ENCODE measurements at places on chromosomes 4 and X.

DNA sequence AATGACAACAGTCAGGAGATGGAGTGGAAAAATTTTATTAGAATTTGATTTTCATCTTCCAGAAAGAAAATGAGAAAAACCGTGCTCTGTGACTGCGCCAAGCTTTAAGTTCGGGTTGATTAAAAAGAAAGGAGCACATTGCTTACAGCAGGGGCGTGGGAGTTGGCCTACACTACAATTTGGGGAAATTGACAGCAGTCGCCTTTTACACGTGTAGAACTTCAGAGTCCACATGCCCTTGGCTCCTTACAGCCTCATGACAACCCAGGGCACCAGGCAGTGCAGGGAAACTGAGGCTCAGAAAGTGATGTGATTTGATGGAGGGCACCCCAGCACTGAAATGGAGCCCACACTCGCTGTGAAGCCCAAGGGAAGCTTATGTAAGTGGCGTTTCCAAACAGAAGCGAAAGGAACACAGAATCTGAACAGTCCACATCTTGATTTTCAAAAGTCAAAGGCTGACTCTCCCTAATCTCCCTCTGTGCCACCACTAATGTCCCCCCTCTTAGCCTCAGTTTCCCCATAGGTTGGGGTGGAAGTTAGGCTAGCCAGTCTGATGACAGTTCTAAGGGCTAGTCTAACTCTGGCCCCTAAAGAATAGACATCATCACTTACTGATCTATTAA, 5.5 kb downstream of the PPP2R2C start:
- DNase-seq, result no peak

- DNase-seq, result no peak
These were observed 57.5 kb upstream of the SCOC start for GRCh38 chr4:140315970-140316369.

DNA sequence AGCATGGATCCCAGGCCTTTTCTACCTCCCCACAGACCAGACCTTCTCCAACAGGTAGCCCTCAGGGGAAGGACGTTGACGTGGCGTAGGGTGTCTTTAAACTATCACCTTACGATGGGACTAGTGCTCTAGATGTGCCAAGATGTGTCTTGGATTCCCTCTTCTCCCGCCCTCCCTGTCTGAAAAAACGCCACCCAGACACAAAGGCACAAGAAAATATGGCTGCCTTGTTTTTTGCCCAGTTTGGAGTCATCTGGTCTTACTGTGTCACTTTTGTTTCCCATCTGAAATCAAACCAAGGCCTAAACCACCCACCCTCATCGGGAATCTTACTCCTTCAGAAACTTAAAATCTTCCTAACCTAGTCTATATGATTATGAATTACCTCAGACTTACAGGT, 235.4 kb downstream of the OR13H1 start:
- no peak for DNase-seq

GRCh38 chr4:53816561-53816960, 225.3 kb upstream of the LNX1 start:
- peak; percentile 46 for DNase-seq

DNA sequence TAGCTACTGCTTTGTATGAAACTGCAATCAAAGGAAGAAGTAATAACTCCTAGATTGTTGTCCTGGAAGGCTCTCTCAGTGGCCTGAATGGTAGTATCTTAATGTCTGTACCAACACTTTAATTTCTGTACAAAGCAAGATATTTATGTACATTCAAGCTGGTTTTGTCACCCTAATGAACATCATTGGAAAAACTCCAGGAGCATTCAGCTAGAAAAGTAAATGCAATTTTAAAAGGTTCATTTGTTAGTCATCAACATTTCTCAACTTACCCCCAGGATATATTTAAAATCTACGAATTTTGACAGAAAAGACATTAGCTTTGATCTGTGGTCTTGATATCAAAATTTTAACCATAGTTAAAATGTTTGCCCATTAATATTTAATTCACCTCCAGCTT, 80.0 kb upstream of the FGF13 start:
- no peak for DNase-seq

GRCh38 chr4:89303814-89304388, 3.7 kb downstream of the GPRIN3 start:
- no peak for DNase-seq

GRCh38 chrX:153879741-153880439, 6.1 kb downstream of the L1CAM start:
- DNase-seq, result no peak

DNA sequence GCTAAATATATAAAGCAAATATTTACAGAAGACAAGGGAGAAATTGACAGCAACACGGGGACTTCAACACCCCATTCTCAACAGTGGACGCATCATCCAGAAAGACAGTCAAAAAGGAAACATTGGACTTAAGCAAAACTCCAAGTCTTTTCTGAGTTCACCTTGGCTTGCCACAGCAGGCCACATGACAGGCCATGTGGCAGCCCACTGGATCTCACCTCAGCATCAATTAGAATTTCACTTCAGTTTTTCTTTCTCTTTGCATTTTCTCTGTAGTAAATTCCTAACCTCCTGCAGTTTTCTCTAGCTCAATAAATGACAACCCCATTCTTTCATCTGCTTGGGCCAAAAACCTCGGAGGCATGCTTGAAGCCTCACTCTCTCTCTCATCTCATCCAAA, 12.4 kb downstream of the SMIM9 start:
- no peak for DNase-seq

- DNase-seq, result no peak
These were observed 18.7 kb downstream of the TMEM150C start for GRCh38 chr4:82543131-82543530.

GRCh38 chr4:125741825-125742452, 427.2 kb downstream of the FAT4 start:
- DNase-seq, result no peak

DNA sequence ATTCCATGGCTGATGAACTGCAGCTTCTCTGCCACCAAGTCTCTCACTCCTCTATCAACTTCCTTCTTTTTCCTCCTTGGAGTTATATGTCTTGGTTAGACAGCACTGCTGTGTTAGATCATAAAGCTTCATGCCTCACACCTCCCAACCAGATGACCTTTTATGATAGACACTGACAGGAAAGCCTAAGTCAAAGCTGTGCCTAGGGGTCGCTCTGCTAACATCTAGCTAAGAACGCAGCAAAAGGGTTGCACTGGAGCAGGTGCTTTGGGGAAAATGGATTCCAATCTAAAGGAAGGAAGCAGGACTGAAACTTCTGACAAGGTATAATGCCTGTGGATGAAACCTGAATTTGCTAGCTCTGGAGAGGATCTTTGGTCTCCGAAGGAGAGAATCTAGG, 509.7 kb downstream of the SMARCA1 start:
- no peak for DNase-seq

DNA sequence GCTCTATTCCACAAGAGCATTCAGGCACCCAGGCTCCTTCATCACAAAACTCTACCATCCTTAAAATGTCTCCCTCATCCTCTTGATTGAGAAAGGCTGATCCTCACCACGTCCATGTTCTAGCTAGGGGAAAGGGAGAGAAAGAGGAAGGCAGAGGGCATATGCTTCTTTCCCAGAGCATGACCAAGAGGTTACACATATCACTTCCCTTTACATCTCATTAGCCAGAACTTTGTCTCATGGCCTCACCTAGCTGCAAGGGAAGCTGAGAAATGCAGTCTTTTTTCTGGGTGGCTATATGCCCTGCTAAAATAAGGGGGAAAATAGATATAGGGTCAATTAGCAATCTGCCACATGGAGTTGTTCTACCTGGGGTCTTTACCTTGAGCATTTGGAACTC, 42.7 kb downstream of the LONRF3 start:
- no peak for DNase-seq

DNA sequence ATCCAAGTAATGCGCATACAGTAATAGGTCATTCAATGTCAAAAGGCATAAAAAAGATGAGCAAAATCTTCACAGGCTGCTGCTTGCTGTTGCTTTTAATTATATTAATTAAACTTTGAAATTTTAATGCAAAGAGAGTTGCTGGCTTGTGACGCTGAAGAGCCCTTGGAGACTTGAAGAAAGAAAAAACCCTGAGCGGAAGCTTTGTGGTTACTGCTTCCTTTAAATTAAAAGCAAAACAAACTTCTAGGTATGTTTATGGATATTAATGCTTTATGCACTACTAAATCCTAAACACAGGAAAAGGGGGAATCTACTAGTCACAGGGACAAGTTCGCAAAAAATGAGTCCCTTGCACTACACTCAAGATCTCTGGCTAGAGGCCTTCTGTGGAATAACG, 166.7 kb downstream of the ANTXR2 start:
- no peak for DNase-seq

- DNase-seq, result peak; percentile 91
These were observed 17.6 kb downstream of the FGFBP1 start for GRCh38 chr4:15920723-15921591.

- no peak for DNase-seq
These were observed 75.8 kb upstream of the TNIP3 start for GRCh38 chr4:121239951-121240350.

- DNase-seq, result no peak
These were observed 14.1 kb downstream of the GRK4 start for GRCh38 chr4:2977211-2978088.

DNA sequence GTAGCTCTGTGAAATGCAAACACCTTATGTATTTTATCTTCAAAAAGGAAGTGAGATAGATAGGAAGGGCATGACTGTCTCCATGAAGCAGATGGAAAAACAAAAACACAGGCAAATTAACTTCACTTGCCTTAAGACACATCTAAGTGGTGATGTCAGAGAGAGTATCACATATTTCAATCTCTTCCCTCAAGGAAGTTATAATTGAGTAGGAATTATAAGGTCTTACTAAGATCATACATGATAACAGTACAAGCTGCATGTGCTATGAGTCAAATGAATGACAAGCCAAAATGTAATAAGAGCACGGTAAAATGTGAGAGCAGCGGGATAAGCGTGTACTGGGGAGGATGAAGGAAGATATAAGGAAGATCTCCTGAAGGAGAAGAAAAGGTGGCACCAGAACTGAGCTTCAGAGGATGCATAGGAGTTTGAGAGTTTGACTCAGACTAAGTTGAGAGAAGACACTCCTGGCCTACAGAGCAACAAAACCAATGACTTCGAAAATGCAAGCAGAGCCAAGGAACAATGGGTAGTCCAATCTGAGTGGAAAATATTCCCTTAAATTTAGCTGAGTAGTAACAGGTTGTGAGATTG, 43.3 kb upstream of the GALNT7 start:
- no peak for DNase-seq

- no peak for DNase-seq
These were observed 1137.6 kb downstream of the C4orf33 start for GRCh38 chr4:130233377-130234047.

GRCh38 chrX:19772822-19773628, 114.4 kb downstream of the SH3KBP1 start:
- no peak for DNase-seq

DNA sequence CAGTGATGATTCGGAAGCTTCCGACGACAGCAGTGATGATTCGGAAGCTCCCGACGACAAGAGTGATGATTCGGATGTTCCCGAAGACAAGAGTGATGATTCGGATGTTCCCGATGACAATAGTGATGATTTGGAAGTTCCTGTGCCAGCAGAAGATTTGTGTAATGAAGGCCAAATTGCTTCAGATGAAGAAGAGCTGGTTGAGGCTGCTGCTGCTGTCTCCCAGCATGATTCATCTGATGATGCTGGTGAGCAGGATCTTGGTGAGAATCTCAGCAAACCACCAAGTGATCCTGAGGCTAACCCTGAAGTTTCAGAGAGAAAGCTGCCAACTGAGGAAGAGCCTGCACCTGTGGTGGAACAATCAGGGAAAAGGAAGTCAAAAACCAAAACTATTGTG, 14.2 kb downstream of the CXCR3 start:
- no peak for DNase-seq

DNA sequence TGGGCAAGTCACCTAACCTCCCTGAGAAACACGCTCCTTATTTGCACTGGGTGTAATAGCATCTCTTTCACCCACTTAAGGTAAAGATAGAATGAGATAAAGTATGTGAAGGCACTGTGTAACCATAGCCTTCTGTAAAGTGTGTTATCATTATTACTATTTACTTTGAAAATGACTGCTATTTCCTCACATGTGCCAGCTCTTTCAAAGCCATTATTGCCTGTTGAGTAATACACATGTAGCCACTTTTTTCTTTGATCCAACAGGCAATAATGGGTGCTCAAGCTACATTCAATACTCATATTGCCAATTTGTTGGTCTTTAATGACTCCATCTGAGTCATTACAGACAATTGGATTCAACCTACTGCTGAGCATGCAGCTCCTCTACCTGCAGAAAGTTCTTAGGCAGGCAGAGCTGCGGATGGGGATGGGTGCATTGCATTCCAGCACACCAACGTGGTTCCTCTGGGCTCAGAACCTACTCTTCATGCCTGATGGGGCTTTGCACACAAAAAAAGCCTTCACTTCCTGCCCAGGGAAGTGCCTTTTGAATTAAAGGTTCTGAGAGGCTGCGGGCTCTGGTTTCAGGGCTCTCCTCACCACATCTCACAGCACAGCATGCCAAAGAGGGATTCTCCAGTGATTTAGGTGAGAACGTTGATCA, 9.7 kb downstream of the PTCHD1 start:
- DNase-seq, result no peak

DNA sequence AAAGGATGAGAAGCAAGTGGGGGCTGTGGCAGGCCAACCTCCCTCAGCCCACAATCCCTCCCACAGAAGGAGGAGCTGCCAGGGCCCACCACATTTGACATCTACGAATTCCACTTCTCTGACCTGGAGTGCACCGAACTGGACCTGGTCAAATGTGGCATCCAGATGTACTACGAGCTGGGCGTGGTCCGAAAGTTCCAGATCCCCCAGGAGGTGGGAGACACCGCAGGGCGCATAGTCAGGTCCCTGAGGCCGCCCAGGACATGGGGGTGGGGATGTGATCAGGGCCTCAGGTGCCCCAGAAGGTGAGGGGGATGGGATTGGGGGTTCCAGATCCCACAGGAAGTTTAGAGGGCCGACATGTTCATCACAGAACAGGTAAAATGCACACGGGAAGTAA, 13.7 kb downstream of the ATP5ME start:
- DNase-seq, result no peak

- DNase-seq, result no peak
These were observed 618 bp downstream of the RBBP7 start for GRCh38 chrX:16869393-16870094.

- no peak for DNase-seq
These were observed 205.7 kb downstream of the CHIC2 start for GRCh38 chr4:53858744-53859143.

GRCh38 chr4:91436556-91436955, 867.2 kb upstream of the GRID2 start:
- no peak for DNase-seq

- no peak for DNase-seq
These were observed 131.7 kb upstream of the FAM47B start for GRCh38 chrX:34810916-34811315.

- DNase-seq, result no peak
These were observed 34.3 kb downstream of the SHROOM4 start for GRCh38 chrX:50779694-50780093.

- DNase-seq, result no peak
These were observed 102.1 kb downstream of the RELL1 start for GRCh38 chr4:37584071-37584470.

GRCh38 chr4:21507439-21507838, 441.1 kb downstream of the KCNIP4 start:
- no peak for DNase-seq

Data from AG04449 (cell line).